Tibial nerve (tissue), 4 donors: ENCODE measurements at places on chromosomes 13 and 19.
A peak's percentile ranks its signal among the peaks of the same experiment; 100 is the strongest.

DNA sequence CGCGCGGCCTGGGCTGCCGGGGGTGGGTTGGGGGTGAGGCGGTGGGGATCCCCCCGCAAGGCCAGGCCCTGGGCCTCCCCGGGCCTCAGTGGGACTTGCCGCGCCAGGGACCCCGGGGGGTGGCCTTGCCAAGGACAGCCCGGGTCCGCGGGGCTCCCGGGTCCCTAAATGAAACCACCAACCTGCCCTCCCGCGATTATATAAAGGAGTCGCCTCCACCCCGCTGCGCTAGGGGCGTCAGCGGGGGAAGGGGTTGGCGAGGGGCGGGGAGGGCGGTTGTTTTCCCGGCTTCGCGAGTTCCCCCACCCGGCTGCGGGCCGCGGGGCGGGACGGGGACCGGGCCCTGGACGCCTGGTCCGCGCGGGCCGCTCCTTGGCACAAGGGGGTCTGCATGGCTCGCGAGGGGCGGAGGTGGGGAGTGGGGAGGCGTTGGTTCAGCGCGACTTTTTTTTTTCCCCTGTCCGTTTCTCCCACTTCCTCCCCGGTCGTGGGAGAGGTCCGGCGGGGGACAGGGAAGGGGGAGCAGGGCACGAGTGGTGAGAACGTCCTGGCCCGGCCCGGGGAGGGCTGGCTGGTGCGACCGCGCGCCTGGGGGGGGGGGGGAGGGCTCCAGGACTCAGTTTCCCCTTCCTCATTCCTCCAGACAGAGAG lies 822 bp upstream of the ZBTB7A start:
- DNase-seq: no peak
- H3K27me3 ChIP-seq: no peaks in the 10 kb centered on the region
- H3K4me3 ChIP-seq: peak overlapping the region; percentile 74
- peak overlapping the region; percentile 99 for H3K27ac ChIP-seq

- peaks cover 8% of the 10 kb centered on the region for H3K4me1 ChIP-seq
- no peaks in the 10 kb centered on the region for H3K27me3 ChIP-seq
- no peak overlapping the region for H3K4me3 ChIP-seq
- DNase-seq: no peak
These were observed 32.3 kb downstream of the ITM2B start for GRCh38 chr13:48265217-48265815.

DNA sequence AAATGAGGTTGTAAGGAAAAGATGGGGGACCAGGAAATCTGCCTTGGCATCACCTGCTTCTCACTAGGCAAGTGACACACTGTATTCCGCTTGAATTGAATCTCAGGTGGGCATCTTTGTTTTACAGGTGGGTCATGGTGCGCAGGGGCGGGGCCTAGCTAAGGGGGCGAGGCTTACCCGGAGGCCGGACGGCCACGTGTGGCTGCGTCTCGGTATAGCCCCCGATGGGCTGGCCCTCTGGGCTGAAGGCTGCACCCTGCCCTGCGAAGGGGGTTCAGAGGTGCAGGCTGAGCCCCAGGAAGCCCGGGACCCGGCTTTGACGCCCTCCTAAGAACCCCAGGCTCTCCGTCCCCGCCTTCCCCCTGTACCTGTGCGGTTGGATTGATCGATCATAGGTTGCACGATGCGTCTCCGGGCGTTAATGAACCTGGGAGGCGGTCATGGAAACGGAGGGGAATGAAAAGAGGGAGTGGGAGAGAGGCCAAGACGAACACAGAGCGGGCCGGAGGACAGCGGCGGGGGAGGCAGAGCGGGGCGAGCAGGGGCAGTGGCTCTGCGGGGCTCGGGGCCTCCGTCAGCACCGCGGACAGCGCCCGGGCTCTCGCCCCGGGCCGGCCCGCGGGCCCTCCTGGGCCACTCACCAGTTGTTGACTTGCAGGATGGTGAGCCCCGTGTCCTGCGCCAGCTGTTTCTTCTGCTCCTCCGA lies 12.5 kb downstream of the MEIS3 start:
- H3K27me3 ChIP-seq: no peaks in the 10 kb centered on the region
- H3K4me3 ChIP-seq: no peak overlapping the region
- H3K36me3 ChIP-seq: peaks cover 8% of the 10 kb centered on the region
- no peak overlapping the region for H3K27ac ChIP-seq

DNA sequence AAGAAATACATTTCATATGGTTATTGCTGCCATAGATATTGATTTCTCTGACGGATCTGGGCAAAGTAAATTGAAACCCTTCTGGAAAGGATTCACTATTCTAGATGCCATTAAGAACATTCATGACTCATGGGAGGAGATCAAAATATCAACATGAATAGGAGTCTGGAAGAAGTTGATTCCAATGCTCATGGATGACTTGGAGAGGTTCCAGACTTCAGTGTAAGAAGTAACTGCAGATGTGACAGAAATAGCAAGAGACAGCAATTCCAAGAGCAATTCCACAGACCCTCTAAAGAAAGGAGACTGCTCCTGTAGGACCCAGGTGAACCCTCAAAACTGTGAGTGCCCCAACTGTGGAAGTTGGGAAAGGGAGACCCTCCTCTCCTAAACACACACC lies 30.9 kb upstream of the KCTD12 start:
- H3K4me3 ChIP-seq: no peak overlapping the region
- H3K27me3 ChIP-seq: no peaks in the 10 kb centered on the region
- H3K27ac ChIP-seq: no peak overlapping the region

GRCh38 chr13:48578516-48579164 lies 45.8 kb upstream of the RCBTB2 start:
- no peaks in the 10 kb centered on the region for H3K27me3 ChIP-seq
- no peaks in the 10 kb centered on the region for H3K4me1 ChIP-seq
- H3K4me3 ChIP-seq: no peak overlapping the region
- DNase-seq: no peak
- H3K27ac ChIP-seq: no peak overlapping the region
- H3K36me3 ChIP-seq: no peaks in the 10 kb centered on the region

DNA sequence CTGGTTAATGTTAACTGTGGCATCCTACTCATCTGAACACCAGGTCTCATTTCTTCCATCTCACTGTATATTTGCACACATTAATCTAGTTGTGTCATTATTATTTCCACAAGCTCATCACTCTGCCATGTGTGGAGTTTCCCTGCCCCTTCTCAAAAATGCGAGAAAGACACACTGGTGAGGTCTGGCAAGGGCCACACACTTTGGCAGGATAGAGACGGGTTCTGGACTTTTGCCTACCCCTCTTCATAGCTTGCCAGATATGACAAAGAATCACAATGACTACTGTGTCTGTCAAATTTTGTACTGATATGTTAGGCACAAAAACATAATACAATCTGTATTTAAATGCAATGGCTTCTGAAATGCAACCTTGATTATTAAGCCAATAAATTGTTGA lies 12.9 kb downstream of the GPR12 start:
- H3K4me1 ChIP-seq: no peaks in the 10 kb centered on the region
- H3K27ac ChIP-seq: no peak overlapping the region
- no peak for DNase-seq
- peaks cover 15% of the 10 kb centered on the region for H3K27me3 ChIP-seq
- H3K4me3 ChIP-seq: no peak overlapping the region
- no peaks in the 10 kb centered on the region for H3K36me3 ChIP-seq
